Chondrocyte (in vitro differentiated cells): ENCODE measurements at places on chromosomes 4 and X.
A peak's percentile ranks its signal among the peaks of the same experiment; 100 is the strongest.

- no peak for DNase-seq
Observed at GRCh38 chr4:67512501-67512900, 32.8 kb downstream of the CENPC start.

DNA sequence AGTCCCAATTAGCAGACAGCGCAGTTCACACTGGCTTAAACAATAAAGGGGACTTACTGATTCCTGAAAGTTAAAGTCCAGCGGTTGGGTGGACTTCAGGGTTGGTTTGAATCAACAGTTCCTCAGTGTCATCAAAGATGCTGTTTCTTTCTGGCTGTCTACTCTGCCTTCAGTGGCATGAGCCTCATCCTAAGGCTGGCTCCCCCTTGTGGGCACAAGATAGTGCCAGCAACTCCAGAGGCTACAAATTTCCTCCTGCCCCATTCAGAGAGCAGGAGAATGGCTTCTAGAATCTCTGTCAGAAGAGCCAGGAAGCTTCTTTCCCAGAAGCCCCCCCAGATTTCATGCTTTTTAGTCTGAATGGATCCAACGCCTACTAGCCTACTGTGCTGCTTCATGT, 82.4 kb upstream of the MTM1 start:
- DNase-seq = no peak

- no peak for DNase-seq
Observed at GRCh38 chr4:153204247-153204671, at the start of gene TRIM2. TSS of gene TRIM2 (plus strand) at chr4:153204443. CDS start at chr4:153204531, 88 bp downstream.

- DNase-seq = no peak
Observed at GRCh38 chr4:105631818-105632400, 76.6 kb downstream of the INTS12 start.

DNA sequence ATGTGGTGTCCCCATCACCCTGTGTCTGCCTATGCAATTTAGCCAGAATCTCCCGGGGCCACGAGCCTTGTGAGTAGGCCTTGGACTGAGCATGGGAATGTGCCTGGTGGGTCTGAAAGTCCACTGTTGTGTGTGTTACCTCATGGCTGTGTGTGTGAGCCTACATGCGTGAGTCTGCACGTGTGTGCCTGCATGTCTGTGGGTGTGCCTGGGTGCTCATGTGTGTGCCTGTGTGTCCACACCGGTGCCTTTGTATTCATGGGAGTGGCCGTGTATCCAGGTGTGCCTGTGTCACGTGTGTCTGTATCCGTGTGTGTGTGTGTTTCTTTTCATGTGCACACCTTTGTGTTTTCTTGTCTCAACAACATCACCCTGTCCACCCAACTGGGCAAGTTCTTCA, 14.2 kb downstream of the ATP5ME start:
- peak; percentile 66 for DNase-seq

DNA sequence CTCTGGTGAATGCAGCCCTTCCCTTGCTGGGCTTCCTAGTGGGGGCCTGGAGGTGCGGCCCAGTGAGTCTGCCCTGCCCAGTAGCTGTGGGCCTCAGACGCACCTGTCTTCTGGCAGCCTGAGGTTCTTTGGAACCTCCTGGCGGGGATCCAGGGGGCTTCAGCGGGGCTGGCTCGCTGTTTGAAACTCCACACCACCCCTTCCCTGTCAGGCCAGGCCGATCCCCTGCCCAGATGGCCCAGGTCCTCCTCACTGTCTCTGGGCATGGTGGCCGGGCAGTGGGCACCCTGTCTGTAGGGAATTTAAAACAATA, 10.7 kb upstream of the NKX1-1 start:
- DNase-seq = peak; percentile 86

DNA sequence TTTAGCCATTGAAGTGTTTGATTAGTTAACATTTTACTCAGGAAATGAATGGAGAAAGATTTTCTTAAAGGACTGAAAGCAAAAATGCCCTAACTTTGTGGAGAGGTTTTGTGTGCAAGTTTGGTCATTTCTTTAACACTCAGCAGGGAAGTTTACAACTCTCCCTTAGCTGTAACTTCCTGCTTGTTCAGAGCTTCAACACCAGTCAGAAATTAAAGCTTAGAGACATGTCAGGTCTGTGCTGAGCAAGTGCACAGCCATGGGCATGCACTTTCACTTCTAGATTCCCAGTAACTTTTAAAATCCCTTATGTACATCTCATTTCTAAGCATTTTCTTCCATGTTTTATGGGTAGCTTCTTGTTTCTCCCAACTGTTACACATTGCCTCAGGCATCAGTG, 326.0 kb downstream of the ACTRT1 start:
- DNase-seq = no peak

- DNase-seq = no peak
Observed at GRCh38 chr4:80587871-80588385, 252.4 kb downstream of the CFAP299 start.

DNA sequence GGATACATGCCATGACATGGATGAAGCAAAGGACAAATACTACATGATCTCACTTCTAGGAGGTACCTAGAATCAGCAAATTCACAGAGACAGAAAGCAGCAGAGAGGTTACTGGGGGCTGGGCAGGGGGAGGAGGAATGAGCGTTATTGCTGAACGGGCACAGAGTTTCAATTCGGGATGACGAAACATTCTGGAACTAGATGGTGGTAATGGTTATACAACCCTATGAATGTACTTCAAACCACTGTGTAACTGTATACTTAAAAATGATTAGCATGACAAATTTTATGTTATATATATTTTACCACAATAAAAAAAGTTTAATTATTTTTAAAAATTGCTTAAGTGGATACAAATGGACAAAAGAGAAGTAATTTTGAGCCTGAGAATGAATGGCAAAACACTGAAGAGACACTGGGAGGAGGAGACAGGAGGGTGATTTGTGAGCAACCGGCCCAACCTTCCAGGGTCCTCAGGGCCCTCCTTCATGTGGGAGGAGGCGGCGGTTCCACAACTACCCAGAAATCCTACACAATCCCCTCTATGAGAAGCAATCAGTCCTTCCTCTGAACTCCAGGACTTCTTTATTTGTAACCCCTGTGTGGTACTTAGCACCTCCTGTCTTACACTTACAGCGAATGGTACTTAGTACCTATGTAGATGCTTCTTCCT, 14.1 kb downstream of the ACSL1 start:
- no peak for DNase-seq

GRCh38 chr4:53574528-53574927, 16.8 kb downstream of the LNX1 start:
- no peak for DNase-seq

- DNase-seq = no peak
Observed at GRCh38 chr4:25870081-25870480, 7.3 kb upstream of the SEL1L3 start.

GRCh38 chr4:88743696-88744095, 46.1 kb upstream of the NAP1L5 start:
- no peak for DNase-seq

DNA sequence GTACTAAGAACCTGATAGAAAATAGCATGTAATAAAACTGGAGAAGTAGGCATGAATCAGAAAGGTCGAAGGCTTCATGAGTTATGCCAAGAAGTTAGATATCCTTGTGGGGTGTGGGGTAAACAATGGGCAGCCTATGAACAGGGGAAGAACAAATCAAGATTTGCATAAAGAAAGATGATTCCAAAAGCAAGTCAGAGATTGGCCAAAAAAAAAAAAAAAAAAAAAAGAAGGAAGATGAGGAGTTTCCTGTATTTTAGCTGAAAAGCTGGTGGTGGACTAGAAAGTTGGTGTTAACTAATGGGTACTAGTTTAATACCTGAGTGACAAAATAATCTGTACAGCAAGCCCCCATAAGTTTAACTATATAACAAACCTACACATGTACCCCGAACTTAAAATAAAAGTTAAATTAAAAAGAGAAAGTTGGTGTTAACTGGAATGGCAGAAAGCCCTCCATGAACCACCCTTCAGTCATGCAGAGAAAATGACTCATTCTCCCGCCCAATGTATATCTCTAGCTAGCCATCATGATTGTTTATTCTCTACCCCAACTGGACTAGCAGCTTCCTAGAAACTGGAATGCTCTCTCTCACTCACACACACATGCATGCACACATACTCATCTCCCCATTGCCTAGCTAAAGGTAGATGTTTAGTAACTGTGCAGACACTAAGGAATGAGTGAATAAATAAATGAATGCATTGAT, 41.7 kb downstream of the ATP11C start:
- no peak for DNase-seq

DNA sequence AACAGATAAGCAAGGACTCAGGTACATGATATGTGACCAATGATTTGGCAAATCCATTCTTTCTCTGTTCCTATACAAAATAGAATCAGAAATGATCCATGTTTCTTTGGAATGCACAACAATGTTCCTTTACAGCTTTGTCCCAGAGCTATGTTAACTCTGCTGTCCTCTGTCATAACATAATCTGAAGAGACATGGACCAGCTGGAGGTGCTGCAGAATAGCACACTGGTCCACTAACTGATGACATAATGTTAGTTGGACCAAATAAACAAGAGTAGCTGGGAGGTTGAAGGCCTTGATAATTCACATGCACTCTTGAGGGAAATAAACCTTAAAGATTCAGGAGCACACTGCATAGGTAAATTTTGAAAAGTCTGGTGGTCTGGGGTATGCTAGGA, 23.0 kb upstream of the DHX15 start:
- no peak for DNase-seq

- DNase-seq = no peak
Observed at GRCh38 chrX:130170752-130171445, 863 bp upstream of the RAB33A start.

- DNase-seq = no peak
Observed at GRCh38 chr4:110742143-110742542, 119.3 kb upstream of the PITX2 start.

- DNase-seq = no peak
Observed at GRCh38 chr4:76022677-76023076, 620 bp downstream of the CXCL10 start.

DNA sequence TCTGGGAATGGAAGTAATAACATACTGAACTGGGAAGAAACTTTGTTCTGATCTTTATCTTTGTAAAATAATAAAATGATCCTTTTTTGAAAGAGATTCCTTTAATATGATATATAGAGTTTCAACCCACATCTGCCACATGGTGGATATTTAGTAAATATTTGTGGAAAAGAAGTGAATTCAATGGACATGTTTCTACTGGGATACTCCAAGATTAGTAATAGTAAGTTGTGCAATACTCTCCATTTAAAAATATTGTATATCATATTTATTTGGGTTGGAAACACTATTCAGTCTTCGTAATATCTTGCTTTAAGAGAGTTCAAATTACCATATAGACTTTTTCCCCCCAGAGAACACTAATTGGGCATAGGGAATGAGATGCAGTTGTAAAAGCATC, 17.8 kb upstream of the ARSJ start:
- DNase-seq = no peak

- no peak for DNase-seq
Observed at GRCh38 chr4:166257891-166258290, 384.9 kb downstream of the TLL1 start.

DNA sequence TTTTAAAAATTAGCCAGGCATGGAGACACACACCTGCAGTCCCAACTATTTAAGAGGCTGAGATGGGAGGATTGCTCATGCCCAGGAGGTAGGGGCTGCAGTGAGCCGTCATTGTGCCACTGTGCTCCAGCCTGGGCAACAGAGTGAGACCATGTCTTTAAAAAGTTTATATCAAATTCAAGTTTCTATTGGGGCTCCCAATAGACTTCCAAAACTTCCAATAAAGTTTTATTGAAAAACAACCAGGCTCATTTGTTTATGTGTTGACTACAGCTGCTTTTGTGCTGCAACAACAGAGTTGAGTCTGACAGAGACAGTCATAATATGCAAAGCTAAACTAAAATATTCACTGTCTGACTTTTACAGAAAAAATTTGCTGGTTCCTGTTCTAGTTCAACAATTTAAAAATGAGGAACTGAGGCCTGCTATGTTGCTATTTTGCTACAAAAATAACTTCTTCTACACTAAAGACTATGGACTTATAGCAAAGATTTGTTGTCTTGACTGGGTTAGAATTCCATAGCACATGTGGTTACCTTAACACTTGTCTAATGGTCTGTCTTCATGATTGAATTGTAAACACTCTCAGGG, 63.3 kb upstream of the RELL1 start:
- DNase-seq = no peak

- no peak for DNase-seq
Observed at GRCh38 chr4:86432559-86433134, 72.8 kb upstream of the MAPK10 start.

GRCh38 chr4:153676486-153676885, 7.6 kb upstream of the TLR2 start:
- no peak for DNase-seq

DNA sequence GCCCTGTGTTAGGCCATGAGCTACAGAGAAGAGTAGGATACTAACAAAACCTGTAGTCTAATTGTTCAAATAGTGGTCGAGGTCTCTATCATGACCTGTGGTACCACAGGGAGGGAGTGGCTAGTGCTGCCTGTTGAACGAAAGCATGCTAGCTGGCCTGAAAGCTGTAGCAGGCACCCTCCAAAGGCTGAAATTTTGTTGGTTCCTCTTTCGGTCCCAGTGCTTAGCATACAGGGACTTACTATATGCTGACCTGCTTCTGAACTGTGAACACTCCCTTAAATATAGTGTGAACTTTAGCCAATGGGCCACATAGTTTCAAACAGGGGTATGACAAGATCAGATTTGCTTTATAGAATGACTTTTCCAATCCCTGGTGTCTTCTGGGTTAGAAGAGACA, 113.4 kb downstream of the PJA1 start:
- no peak for DNase-seq

GRCh38 chr4:47553329-47554125, 68.5 kb downstream of the ATP10D start:
- DNase-seq = no peak

- no peak for DNase-seq
Observed at GRCh38 chrX:123927845-123928244, 33.7 kb upstream of the STAG2 start.

- no peak for DNase-seq
Observed at GRCh38 chr4:68074397-68074796, 55.3 kb downstream of the TMPRSS11F start.

- DNase-seq = no peak
Observed at GRCh38 chr4:40395166-40395900, 60.2 kb downstream of the CHRNA9 start.

- no peak for DNase-seq
Observed at GRCh38 chr4:150482581-150482980, 99.4 kb upstream of the MAB21L2 start.

- no peak for DNase-seq
Observed at GRCh38 chr4:24089851-24090534, 200.1 kb upstream of the PPARGC1A start.

GRCh38 chr4:181418496-181418895, 824.7 kb upstream of the TENM3 start:
- DNase-seq = no peak

GRCh38 chr4:138875891-138876608, 139.5 kb upstream of the NOCT start:
- DNase-seq = no peak
